GDM1 (cell line): ENCODE measurements at places on chromosomes 12 and 14.
A peak's percentile ranks its signal among the peaks of the same experiment; 100 is the strongest.

DNA sequence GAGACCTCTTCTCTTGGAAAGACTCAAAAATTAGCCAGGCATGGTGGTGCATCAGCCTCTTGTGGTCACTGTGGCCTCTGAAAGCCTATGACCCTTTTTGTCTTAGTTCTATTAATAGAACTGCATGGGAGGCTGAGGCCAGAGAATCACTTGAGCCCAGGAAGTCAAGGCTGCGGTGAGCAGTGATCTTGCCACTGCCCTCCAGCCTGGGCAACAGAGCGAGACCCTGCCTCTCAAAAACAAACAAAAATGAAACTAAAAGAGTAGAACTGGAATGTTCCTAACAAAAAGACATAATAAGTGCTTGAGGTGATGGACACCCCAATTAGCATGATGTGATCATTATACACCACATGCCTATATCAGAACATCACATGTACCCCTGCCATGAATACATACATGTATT, 197.0 kb upstream of the EEA1 start:
- DNase-seq: no peak

DNA sequence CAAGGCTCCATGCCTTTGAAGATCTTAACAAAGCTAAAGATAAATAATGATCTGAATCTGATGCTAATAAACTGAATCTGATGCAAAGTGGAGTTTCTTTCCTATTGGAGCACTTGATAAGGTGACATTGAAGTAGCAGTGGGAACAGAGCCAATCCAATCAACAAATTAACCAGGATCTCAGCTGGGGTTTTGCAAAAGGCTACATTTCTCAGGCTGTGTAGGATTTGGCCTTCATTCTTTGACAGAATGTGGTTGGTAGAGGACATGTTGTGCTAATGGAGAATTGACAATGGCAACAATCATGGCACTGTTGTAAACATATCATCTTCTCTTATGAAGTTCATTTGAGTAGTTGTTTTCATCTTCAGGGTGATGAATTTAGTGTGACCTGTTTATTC, 164.9 kb downstream of the CCDC91 start:
- DNase-seq: no peak

DNA sequence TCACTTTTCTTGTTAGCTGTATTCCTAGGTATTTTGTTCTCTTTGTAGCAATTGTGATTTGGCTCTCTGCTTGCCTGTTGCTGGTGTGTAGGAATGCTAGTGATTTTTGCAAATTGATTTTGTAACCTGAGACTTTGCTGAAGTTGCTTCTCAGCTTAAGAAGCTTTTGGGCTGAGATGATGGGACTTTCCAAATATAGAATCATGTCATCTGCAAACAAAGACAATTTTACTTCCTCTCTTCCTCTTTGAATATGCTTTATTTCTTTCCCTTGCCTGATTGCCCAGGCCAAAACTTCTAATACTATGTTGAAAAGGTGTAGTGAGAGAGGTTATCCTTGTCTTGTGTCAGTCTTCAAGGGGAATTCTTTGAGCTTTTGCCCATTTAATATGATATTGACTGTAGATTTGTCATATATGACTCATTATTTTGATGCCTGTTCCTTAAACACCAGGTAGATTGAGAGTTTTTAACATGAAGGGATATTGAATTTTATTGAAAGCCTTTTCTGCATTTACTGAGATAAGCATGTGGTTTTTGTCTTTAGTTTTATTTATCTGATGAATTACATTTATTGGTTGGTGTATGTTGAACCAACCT, 26.7 kb downstream of the CLECL1 start:
- no peak for DNase-seq

GRCh38 chr14:59116984-59117415, 71.5 kb upstream of the DAAM1 start:
- no peak for DNase-seq

- no peak for DNase-seq
These were observed 916 bp upstream of the CHPT1 start for GRCh38 chr12:101696251-101697196.

DNA sequence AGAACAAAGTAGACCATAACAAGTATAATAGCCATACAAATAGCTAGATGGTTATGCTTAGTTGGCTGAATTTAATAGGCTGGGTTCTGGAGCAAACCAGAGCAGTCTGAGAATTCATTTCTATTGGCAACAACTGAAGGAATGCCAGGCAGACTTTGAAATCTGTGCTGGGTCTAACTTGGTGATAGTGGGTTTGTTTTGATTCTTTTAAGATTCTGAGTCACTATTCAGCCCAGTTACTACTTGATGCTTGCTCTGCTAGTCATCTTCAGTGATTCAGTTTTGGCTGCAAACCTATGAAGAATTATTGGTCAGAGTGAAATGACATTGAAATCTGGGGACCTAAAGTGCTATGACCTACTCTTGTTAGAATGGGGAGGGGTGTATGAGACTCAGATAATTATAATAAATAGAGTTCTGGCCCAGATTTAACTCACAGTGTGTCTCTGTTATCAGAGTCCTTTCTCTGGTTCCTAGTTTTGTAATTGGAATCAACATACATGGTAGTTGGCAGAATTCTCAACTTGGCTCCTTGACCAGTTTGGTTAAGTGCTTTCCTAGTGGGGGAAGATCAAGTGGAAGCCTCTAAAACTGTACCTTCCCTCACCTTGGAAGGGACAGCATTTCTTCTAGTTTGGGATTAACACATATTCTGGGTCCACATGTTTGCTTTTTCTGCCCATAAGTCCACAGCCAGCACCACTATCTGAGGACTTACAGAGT, 43.5 kb downstream of the MNAT1 start:
- DNase-seq: no peak

DNA sequence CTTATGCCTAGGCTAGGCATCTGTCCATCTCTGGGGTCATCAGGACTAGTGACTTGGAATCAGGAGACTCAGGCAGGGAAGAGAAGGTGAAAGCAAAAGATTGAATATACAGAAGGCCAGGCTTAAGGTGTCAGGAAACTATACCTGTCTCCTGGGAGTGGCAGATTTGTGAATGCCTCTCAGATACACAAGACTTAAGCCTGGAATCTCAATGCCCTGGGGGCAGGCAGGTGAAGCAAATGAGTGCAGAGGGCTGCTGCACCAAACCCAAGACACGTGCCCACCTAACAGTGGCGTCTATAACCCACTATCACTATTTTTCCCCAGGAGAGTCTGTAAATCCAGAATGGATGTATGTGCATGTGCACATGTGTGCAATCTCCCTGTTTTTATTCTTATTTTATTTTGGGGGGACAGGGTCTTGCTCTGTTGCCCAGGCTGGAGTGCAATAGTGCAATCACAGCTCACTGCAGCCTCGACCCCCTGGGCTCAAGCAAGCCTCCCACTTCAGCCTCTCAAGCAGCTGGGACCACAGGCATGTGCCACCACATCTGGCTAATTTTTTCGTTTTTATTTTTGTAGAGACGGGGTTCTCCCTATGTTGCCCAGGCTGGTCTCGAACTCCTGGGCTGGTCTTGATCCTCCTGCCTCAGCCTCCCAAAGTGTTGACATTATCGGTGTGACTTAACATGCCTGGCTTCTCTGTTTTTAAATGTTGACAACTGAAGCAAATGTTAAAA, 31.9 kb upstream of the FOS start:
- no peak for DNase-seq

DNA sequence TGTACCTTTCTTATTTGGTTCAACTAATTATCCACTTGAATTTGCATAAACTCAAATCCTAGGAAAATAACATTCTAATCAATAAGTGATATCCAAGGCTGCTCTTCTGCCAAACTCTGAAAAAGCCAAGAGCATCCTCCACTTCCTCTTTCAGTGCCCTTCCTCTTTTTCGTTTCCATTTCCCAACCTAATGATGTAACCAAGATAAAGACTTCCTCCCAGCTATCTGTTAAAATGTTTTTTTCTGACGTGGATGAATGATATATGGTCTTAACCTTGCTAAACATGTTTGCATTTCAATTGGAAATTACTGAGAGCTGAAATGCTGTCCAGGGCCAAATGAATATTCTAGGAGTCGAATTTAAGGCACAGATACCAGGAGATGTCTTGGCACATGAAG, 459.5 kb upstream of the PDE3A start:
- DNase-seq: peak; percentile 1

GRCh38 chr14:32450919-32451675, 122.0 kb downstream of the AKAP6 start:
- DNase-seq: no peak

DNA sequence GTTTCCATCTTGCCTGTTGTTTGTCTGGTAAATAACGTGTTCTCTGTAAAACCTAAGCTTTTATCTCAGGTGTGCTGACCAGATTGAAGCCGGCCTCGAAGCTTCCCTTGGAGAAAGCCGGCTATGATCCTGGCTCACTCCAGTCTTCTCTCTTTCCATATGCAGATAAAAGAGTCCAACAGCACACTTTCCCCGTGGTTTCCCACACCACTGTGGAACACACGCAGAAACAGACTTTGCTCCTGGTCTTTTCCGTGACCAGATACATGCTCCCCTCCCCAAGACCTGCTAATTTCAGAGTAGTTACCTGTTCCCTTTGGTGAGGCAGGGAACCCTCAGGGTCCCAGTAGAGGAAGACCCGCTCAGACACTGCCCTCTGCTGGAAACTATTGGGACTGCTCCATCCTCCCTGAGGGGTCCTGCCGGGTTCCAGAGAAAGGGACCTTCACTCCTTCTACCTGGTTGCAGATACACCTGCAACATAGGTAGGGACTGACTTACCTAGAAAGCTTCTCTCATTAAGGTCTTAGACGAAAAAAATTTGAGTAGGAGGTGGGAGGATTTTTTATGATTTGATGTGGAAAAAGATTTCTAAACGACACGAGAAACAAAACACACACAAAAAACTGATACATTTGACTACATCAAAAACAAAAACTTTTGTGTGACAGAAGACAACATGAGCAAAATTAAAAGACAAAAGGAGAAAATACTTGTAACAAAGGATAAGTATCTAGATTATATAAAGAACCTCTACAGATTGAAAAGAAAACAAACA, 415.4 kb upstream of the CCDC196 start:
- no peak for DNase-seq

- peak; percentile 54 for DNase-seq
These were observed 25.2 kb upstream of the RND1 start for GRCh38 chr12:48890657-48891418.

- DNase-seq: peak; percentile 69
These were observed 9.4 kb upstream of the KRT74 start for GRCh38 chr12:52582971-52583456.

DNA sequence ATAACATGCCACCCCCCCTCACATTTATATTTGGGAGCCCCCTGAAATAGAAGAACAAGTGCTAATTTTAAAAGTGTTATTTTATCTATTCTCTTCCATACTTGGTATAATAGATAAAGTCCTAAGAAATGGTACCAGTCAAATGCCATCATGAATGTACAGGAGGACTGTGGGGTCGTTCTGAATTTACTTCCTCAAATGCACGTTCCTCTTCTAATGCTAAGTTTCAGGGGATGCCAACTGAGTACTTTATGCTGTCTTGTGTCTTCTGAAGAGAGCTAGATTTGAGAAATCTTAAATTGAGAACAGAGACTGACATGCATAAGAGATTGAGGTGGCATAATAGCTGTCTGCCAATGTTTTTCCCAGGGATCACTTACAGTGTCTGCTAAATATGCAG, 59.0 kb downstream of the CFAP54 start:
- DNase-seq: no peak

GRCh38 chr12:72111706-72112105, 160.5 kb upstream of the TRHDE start:
- no peak for DNase-seq

DNA sequence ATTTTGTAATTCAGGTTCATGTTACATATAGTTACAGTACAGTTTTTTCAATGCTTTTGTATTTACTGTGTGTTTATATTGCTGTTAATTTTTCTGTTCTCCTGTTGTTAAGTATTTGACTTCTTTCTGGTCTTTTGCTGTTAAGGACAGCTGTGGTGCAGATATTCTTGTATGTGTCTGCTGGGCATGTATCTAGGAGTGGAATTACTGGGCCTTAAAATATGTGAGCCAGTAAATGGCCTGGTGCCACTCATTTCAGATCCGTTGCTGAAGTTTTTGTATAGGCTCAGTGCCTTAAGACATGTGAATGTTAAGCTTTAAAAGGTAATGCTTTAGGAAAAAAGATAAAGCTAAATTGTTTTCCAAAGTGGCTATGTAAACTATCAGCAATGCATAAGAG, 87.3 kb downstream of the TTLL5 start:
- DNase-seq: no peak

GRCh38 chr14:22379727-22380126, 209.3 kb downstream of the DAD1 start:
- DNase-seq: no peak

DNA sequence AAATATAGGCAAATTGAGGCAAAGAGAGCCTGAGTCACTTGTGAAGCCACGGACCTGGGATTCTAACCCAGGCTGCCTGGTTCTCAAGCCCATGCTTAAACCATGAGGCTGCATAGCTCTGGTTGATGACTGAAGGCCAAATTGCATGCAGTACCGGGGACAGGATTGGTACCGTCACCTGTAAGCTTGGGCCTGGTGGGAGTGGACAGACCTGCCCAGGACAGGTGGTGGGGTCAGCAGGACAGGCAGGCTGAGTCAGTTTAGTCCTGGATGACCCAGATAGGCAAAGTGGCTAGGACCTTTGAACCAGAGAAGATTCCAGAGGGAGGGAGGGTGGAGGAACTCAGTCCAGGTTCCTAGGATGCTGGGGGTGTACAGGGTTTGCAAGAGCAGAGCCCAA, 25.8 kb downstream of the RIN3 start:
- no peak for DNase-seq

- no peak for DNase-seq
These were observed 13.5 kb upstream of the MYH6 start for GRCh38 chr14:23421594-23421993.

DNA sequence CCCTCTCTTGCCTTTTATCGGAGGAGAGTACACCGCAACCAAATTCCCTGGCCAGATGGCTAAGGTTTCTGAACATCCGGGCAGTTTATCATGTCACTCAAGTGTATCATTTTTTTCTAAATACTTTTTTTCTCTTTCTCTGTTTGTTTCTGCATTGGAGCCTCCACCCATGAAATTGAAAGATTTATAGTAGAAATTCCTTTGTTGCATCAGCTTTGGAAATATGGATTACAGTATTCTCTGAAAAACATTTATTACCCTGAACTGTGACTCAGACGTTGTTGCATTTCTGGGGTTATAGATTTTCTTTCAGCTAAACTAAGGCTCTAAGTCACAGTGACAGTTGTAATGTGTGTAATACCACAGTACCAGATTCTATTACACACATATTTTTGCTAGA, 187.0 kb downstream of the SPTSSA start:
- DNase-seq: no peak

DNA sequence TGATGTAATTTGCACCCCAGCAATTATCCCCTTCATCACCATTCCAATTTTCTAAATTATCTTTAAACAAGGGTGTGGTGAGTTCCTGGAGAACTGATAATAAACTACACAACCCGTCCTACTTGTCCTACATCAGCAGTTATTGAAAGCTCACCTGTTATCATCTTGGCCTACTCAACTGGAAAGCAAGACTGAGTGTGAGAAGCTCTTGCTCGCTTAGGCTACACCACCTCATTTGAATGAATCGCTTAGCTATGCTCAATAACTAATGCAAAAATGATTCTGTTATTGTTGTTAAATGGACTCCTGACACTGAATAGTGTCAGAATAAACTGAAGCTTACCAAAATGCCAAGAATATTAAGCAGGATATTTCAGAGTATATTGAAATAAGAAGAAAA, 115.4 kb upstream of the BTG1 start:
- DNase-seq: no peak

GRCh38 chr12:74349925-74350324, 187.7 kb upstream of the ATXN7L3B start:
- DNase-seq: no peak
